Ammon's horn (tissue), 1 donor: ENCODE measurements at places on chromosomes 6 and 20.

DNA sequence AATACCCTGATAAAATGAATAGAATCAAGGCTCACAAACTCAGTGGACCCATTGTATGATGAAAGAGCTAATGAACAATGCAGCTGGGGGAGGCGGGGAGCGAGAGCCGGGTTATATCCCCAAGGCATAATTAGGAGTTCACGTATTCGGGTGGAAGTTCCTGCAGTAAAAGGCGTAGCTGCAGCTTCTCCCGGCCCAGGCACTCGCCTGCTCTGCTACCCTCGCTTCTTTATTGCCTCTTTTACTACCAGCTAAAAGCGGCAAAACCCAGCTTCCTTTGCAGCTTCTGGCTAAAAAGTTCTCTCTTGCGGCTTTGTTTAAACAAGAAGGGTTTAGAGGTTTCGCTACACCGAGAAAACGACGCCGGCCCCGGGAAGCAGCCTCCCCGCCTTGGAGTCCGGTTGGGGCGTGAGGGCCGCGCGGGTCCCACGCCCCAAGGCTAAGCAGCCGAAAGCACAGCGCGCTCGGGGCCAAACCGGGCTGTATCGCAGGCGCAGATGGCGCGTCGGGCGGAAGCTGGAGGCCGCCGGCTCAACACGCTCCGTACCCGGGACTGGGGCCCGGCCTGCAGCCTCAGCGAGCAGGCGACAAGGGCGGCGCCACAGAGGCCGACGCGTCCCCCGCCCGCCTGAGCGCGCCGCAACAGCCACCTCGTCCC is 1.6 kb downstream of the ZBTB2 start:
- peak; percentile 74 for DNase-seq

GRCh38 chr20:39282619-39283092 is 320.5 kb downstream of the DHX35 start:
- peak; percentile 15 for DNase-seq

DNA sequence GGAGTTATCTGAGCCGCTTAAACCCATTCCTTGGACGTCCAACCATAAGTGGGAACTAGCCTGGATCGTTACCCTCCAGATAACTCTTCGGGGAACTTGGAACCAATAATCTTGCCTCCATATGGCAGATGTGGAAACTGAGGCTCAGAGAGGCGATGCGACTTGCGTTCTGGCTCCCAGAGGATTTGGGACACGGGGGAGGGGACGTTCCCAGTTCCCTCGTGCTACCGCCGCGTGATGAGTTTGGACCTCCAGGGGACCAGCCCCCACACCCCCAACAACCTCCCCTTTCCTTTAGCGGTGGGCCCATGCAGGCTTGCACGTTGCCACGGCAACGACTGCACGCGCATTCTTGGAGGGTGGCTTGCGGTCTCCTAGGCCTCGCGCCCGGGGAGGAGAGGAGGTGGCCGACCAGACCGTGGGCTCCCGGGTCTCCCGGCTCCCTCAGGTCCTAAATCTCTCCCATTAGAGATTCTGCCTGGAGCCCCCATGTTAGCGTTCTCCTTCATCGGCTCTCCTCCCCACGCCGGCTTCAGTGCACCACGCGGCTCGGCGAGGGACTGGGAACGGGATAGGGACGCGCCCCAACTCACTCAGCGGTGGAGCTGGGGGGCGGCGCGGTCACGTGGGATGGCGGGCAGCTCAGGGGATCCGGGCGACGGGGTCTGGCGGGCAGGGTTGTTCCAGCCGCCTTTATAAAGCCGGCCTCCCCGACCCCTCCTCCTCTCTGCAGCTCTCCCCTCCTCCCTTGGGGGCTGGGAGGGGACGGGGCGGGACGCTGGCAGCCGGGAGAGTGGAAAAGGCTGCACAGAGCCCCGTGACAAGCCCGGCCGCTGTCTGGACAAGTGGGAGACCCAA is at the start of gene PLTP:
Gene PLTP (minus strand): TSS at position 670 of the 858 bp plus-strand sequence. CDS start 703 bp downstream, outside the sequence.
- DNase-seq, result peak; percentile 72

DNA sequence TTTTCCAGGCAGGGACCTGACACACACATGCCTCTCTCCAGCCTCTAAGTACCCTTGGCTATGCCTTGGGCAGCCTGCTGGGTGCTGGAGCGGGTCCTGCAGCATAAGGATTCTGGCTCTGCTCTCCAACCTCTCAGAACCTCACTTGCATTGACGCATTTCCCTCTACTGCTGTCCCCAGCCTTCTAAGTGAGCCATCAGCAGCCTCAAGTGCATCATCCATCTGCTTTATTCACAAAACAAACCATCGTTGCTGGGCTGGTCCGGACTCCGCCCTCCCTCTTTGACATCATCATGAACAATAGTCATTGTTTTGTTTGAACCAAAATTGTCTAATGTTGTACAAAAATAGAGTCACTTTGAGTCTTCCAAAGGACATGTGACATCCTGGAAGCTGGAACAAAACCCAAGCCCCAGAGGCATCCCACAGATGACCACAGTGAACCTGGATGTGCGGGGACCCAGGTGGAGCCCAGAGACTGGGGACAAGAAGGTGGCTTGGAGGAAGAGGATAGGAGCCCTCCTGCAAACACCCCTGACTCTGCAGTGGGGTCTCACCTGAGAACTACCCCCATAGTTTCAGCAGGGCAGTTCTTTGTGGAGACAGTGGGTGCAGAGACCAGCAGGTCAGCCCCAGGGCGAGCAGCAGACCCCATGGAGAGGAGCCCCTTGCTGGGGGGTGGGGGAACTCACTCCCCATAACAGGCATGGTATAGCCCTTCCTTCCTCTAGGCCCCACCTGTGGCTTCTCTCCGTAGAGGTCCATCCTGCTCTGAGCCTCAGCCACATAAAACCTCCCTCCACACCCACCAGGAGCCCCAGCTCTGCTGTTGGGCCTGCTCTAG is 230.1 kb downstream of the SYNDIG1 start:
- peak; percentile 66 for DNase-seq

GRCh38 chr20:41476446-41476845 is 109.8 kb upstream of the EMILIN3 start:
- no peak for DNase-seq

DNA sequence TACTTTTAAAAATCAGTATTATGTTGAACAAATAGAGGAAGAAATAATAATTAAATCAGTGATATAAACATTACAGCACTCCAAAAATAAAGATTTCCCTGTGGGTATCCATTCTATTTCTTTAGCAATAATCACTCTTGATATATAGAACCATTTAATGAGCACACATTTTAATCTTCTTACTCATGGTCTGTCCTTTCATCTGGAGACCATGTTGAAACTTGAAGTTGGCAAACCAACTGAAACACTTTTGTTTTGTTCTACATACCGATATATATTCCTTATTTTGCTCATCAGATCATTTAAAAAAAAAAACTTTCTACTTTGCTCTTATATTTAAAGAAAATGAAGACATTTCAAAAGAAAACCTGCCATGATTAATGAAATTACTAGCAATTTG is 13.4 kb downstream of the C6orf58 start:
- DNase-seq, result no peak

DNA sequence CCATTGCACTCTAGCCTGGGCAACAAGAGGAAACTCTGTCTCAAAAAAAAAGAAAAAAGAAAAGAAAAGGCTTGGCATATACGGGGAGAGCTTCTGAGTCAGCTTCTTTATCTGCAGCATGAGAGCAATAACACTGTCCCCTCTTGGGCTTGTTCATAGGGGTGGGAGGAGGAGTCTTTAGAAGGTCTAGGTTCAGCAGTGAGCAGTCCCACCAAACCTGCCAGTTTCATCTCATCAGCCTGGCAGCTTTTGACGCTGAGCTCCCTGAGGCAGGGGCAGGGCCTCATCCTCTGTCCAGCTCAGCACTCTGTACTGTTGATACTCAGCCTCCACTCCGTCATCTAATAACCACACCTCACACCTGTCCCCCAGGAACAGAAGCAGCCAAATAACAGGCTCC is 5.6 kb upstream of the C6orf132 start:
- no peak for DNase-seq

GRCh38 chr6:3752531-3753227 is 1.2 kb upstream of the PXDC1 start:
- no peak for DNase-seq

GRCh38 chr20:3013771-3014170 is 29.7 kb upstream of the GNRH2 start:
- DNase-seq, result no peak

DNA sequence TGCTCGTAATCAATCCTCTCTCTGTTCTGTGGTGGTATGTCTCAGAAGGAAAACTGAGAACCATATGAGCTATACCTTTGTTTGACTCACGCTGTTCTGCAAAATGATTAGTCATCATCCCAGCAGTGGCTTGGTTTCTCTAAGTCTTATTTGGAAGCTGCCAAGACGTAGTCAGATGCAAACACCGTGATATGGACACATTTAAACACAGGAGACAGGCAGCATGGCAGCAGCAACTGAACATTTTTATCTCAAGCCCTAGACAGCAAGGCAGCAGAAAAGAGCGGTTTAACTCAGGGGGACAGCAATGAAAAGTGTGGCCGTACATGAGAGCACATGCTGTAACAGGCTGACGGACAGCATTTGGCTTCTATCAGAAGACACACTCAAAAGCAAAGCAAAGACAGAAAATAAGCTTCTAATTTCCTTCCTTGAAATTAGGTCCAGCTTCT is 1295.1 kb downstream of the EPHA7 start:
- DNase-seq, result peak; percentile 11

DNA sequence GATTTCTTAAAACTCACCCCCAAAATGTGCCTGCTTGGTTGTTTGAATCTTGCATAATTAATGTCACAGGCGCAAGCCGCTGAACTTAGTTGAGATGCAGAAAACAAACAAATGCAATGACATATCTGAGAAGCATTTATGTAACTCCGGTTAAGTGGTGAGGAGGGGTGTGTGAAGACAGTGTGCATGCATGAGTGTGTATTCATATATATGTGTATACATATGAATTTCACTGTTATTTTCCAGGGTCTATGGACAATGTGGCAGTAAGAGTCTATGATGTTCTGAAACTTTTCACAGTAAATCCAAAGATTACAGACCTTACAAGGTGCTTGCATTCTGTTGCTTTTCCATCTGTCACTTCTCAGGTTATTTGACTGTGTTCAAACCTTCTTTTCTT is 103.0 kb downstream of the ZNF217 start:
- no peak for DNase-seq

- no peak for DNase-seq
Observed at GRCh38 chr6:167152862-167153261, 4.9 kb downstream of the GPR31 start.

DNA sequence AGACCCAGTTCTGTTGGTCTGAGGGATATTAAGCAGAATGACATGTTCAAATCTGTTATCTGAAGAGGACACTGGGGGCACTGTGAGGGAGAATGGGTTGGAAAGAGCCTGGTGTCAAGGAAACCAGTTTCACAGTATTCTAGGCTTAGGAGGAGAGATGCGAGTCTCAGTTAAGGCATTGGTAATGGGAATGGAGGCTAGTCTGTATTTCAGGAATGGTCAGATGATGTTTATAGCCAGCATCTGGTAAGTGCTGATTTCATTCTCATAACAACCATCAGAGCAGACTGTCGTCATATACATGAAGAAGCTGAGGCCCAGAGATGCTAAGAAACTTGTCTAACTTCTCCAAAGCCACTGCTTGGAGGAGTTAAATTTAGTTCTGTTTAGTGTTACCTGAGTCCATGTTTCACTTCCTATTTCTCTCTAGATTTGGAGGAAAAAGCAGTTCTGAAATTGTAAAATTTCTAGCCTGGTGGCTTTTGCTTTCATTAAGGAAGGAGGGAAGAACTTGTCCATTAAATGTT is 242.0 kb downstream of the ARID1B start:
- no peak for DNase-seq

DNA sequence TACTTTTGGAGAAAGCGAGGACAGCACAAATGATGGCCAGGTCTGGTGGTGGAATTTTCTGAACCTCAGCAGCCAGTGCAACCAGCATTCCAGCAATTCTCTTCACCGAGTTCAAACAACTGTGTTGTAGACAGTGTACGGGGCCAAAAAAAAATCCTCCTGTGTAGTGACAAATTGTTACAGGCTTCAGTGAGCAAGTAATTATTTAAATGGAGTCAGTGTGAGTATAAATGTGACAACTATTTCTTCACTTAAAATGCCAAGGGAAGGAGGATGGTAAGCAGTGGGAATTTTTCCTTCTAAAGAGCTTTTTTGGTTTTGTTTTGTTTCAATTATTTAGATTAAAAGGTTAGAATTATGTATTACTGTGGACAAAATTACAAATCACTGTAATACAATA is 154.1 kb downstream of the TMEM242 start:
- no peak for DNase-seq

- no peak for DNase-seq
Observed at GRCh38 chr6:42565823-42566613, 2.2 kb downstream of the UBR2 start.

- peak; percentile 87 for DNase-seq
Observed at GRCh38 chr6:35318196-35319171, 20.9 kb downstream of the DEF6 start.

DNA sequence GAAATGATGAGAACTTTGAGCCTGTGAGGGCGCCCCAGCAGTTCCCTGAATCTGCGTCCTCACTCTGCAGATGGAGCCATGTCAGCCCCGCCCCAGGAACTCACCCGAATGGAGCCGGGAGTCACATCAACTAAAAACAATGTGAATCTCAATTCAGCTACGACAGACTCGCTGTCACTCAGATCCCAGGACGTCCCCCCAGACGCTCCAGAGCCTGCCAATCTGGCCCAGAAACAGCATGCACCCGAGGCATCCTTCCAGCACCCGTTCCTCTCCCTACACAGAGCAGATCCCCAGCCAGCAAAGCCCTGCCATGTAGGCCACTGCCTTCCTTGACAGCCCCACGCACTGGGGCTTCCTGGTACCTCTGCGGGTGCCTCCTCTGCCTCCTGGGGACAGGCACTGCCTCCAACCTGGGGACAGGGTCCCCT is 248.0 kb downstream of the TTLL2 start:
- DNase-seq, result peak; percentile 48

DNA sequence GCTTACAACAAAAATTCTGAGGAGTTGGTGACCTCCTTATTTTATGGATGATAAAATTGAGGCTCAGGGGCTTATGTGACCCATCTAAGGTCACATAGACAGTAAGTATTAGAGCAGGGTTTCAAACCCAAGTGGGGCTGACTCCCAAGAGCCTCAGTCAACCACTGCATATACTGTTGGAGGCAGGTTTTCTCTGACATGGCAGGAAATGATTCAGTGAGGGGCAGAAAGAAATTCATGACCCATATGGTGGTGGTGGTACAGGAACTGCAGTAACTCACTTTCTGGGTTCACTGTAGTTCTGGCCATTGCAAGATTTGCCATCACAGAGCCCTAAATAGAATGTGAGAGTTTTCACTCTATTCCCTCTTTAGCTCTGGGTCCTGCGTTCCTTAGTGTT is 132.0 kb upstream of the ENPP5 start:
- no peak for DNase-seq
